Activated effector memory CD4-positive, alpha-beta T cell treated with anti-CD3 and anti-CD28 coated beads, Interleukin-2, amount 50 U/mL, for 16 hours (primary cell): ENCODE measurements at places on chromosomes 3 and 15.

DNA sequence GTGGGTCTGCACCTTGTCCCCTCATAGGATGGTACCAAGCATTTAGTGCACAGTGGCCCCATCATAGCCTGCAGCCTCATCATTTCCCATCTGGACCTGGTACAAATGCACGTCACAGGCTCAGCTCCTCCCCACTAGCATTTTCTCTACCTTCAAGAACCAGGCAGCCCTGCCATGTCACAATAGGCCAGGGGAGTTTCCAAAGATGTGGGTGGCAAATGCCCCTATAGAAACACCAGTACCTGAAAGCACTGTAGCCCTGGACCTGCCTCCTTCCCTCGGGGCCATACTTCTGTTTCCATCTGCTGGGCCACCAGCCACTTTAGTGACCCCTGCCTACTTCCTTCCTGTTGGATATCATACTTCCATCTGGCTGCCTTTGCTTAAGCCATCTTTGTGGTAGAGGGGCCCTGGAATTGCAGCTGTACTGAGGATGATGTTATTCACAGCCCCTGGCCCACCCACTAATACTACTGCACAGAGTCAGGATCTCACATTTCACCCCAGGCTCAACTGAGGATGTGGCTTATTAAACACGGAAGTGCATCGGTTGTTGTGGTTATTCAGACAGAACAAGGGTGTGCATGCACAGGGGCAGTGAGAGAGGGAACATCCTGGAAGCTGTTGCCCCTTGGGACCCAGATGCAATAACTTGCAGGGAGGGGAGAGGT is 3.8 kb downstream of the TCTA start:
- DNase-seq, result peak; percentile 89

GRCh38 chr3:117234331-117234730 is 524.8 kb downstream of the TUSC7 start:
- DNase-seq, result no peak

- DNase-seq, result no peak
Measured at GRCh38 chr15:31293655-31294054, 33.0 kb upstream of the KLF13 start.

DNA sequence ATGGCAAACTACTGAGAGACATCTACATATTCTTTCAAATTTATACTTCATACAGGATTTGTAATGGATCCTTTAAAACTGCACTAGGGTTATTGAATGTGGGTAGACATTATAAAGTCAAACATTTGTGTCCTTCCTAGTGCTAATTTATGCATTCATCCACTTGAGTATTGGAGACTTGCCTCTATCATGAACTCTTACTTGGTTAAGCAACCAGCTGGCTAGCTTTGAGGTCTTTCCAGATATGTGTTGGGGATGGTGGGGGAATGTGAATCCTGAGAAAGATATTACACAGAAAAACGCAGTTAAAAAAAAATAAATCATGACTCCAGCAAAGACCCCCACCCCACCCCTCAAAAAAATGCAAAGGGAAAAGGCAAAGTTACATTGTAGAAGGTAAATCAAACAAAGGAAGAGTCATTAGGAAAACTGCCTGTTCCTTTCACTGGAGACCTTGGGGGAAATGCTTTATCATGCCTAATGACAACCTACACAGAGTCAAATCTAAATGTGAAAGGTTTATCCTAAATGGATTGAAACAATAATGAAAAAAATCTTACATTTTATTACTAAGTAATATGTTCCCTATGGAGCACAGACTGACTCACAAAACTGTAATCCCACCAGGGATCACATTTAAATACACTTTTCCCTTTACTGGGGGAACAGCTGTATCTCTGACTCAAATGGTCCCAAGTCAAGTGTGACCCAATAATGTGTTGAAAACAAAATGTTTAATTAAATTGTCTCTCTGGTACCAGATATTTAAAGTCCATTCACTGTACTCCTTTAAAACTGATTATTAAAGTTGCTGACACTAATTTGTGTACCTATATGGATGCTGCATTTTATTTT is 522.3 kb downstream of the ROBO1 start:
- no peak for DNase-seq

- DNase-seq, result no peak
Measured at GRCh38 chr15:58336161-58336560, 95.6 kb upstream of the LIPC start.

DNA sequence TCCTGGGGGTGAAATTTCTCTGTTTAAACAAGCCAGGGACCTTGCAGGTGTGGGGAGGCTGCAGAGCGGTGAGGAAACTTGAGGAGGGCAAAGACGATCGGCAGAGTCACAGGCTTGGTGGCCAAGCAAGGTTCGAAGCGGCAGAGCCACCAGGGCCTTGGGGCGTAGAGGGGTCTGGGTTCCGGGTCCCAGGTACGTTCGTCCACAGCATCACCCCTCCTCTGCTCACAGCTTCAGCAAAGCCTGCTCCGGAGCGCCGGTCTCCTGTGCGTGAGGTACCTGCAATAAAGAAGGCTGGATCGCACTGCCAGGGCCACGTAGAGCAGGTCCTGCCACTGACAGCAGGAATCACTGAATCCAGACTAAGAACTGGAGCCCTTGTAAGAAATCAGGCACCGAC is 66.8 kb upstream of the PCSK6 start:
- no peak for DNase-seq

GRCh38 chr3:165383381-165383780 is 187.2 kb upstream of the SLITRK3 start:
- no peak for DNase-seq
